Foreskin keratinocyte (primary cell): ENCODE measurements at places on chromosomes 4 and X. TPM values are rescaled to one million over a fixed set of nuclear protein-coding genes. Genes with fewer than 3 reads are reported as not detected.

LGI2 gene
- polyA plus RNA-seq: not detected in 2 replicates

DGAT2L6 gene
- not detected in 2 replicates for polyA plus RNA-seq

PNCK gene
- 0.07 and 0.15 TPM in 2 replicates for polyA plus RNA-seq

RAB28 gene
- 12.0 and 13.8 TPM in 2 replicates for polyA plus RNA-seq

ZFP92 gene
- polyA plus RNA-seq: 0.58 and 0.93 TPM in 2 replicates

PCSK1N gene
- polyA plus RNA-seq: 0.86 and 3.7 TPM in 2 replicates

POLA1 gene
- 4.1 and 5.3 TPM in 2 replicates for polyA plus RNA-seq

TMPRSS11B gene
- polyA plus RNA-seq: 0.01 TPM in 1 of 2 replicates, not detected in the other

DDIT4L gene
- polyA plus RNA-seq: 0.64 and 0.91 TPM in 2 replicates

PHOX2B gene
- not detected in 2 replicates for polyA plus RNA-seq

NALF2 gene
- 0.69 and 1.6 TPM in 2 replicates for polyA plus RNA-seq

KCTD8 gene
- polyA plus RNA-seq: 0.03 TPM in 1 of 2 replicates, not detected in the other

REPS2 gene
- 1.4 and 2.7 TPM in 2 replicates for polyA plus RNA-seq

PDE6B gene
- 0.34 and 0.45 TPM in 2 replicates for polyA plus RNA-seq

MAGEB10 gene
- polyA plus RNA-seq: not detected in 2 replicates

NOX1 gene
- not detected in 2 replicates for polyA plus RNA-seq
